GM23338 (cell line): ENCODE measurements at places on chromosomes 4 and X.

DNA sequence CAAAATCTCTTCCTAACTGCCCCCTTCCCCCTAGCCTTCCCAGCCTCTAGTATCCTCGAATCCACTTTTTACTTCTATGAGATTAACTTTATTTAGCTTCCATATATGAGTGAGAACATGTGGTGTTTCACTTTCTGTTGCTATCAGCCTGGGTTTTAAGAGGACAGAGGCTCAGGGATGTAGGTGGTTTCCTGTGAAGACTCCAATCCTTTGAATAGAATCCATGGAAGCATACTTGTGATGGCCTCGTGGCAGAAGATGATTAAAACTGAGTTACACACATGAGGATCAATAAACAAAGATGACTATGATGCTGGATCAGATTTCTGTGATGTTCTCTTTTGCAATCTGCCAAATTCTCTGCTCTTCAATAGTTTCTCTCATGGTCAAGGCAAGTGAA is 29.8 kb downstream of the CD99L2 start:
- DNase-seq, result no peak

GRCh38 chr4:21470535-21470934 is 478.0 kb downstream of the KCNIP4 start:
- no peak for DNase-seq

DNA sequence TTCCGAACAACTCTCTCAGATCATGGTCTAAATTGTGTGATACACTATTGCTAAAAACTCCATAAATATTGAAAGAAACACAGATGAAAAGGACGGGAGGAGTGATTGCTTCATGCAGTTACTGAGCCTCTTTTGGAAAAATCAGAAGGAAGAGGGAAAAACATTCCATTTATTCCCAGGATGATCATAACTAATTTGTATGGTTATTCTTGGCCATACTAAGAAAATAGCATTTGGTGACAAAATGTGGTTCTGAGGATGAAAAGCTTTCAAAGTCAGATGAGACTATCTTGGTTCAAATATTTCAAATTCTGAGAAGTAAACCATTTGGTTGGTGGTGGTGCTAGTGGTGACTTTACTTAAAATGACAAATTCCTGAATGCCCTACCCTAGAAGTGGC is 305.4 kb upstream of the LDB2 start:
- no peak for DNase-seq

DNA sequence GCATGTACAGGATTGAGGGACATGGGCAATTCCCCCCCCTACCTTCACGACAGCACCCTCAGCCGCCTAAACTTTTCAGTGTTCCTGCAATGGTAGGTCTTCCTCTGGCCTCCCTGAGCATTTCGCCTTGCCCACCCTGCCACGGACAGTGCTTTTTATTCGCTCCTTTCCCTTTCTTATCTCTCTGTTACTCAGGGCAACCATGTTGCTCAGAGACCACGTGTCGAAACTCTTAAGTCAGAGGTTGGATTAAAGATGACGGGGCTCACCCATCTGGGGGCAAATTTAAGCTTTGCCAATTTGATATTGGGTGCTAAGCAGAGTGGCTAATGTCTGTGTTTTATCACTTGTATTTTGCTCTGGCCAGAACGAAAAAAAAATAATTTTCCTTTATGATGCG is 20.4 kb downstream of the TENM3 start:
- no peak for DNase-seq

GRCh38 chr4:28247805-28248204 is 1387.2 kb downstream of the STIM2 start:
- DNase-seq, result no peak

DNA sequence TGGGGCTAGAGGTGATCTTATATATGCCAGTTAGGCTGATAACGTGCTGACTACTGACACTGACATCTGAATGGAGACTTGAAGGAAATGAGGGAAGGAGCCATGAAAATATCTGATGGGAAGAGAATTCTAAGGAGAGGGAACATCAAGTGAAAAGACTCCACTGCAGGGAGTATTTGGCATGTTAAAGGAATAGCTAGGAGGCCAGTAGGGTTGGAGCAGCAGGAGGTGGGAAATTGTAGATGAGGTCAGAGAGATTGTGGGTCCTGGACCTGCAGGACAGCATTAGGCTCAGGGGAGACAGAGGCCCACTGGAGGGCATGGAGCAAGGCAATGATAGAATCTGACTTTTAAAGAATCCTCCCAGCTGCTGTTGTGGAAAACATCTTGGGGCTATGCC is 55.8 kb upstream of the NSUN7 start:
- DNase-seq, result no peak
